ENCODE measurements at places on chromosomes 4 and X. TPM values are rescaled to one million over a fixed set of nuclear protein-coding genes. Genes with fewer than 3 reads are reported as not detected.

GRCh38 chr4:29304595-29304994, 1415.6 kb upstream of the PCDH7 start:
- no peak for DNase-seq

DNA sequence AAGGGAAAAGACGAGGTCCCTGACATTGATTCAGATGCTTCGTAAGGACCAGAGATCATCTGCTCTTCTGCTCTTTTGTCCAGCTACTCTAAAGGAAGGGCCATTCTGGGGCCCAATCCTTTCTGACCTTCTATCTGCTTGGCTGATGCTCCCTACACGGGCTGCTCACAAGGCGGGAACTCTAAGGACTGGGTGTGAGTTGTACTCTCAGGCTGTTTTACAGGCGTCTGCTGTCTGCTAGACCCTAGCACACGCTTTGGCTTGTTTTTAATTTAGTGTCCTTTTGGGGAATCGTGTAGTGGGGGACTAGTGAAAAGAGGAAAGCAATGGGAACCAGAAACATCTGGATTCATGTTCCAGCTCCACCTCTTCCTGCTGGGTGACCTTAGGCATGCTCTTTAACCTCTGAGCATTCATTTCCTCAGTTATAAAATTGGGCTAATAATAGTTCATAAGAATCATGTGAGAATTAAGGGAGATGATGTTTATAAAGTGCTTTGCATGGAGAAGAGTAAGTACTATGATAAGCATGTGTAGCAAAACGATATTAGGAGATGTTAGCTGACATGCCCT, 53.1 kb downstream of the CASP3 start:
- no peak for DNase-seq

DNA sequence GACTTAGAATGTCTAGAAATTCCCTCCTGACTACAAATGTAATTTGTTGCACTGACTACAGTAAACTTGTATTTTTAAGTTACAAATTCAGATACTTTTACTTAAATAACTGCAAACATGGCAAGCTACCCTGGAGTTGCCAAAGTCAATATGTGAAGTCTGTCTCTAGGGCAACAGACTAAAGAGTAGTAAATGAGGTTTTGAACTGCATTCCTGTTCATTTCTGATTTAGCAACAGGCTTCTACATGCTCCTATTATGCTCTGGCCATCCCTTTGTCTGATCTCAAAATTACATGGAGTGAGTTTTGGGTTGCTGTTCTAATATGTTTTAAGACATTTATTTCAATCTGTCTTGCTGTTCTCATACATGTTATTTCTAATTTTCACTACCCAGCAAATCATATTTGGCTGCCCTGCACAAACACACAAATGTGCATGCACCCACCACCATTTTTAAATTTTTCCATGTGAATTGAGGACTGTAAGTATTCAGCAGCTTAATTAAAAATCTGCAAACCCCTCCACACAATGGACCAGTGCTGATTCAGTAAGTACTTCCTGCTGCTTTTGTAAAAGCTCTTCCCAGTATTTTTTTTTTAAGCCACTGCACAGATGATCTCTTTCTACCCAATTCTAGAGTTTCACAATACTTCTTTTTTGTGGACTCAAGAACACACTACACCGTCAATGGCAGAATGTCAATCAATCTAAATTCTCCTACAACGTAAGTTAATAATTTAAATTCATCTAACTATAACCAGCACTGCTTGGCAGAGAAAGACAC, 26.7 kb downstream of the SH3RF1 start:
- DNase-seq = peak; percentile 33

DNA sequence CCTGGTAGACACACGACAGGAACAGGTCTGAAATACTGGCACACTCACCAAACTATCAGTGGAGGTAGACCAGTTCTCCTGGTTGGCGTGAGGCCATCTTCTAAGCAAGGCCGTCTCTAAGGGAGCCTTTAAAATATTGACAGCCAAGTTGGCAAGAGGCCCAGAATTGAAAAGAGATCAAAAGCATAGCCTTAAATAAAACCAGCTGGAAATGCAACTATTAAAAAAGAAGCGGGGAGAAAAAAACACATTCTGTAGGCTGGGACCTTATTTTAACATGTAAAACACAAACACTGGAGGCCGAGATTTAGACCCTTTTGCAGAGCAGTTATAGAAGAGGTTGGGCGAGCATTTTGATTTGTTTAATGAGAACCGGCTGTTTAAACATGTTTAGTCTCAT, 233.0 kb upstream of the CLNK start:
- DNase-seq = no peak

- DNase-seq = no peak
Measured at GRCh38 chr4:24594887-24595286, 10.5 kb upstream of the DHX15 start.

GRCh38 chrX:104391906-104392305, 137.2 kb upstream of the ESX1 start:
- peak; percentile 1 for DNase-seq

- DNase-seq = no peak
Measured at GRCh38 chr4:41120297-41121217, 93.8 kb downstream of the APBB2 start.

- peak; percentile 37 for DNase-seq
Measured at GRCh38 chrX:25034889-25035288, 19.1 kb upstream of the ARX start.

- DNase-seq = no peak
Measured at GRCh38 chrX:3680459-3680858, 33.0 kb downstream of the PRKX start.

- DNase-seq = peak; percentile 65
Measured at GRCh38 chrX:130280901-130281300, 12.2 kb upstream of the ZNF280C start.

GRCh38 chrX:29487714-29488113, 727.6 kb upstream of the MAGEB2 start:
- no peak for DNase-seq

GRCh38 chr4:48307528-48307927, 33.8 kb upstream of the SLAIN2 start:
- no peak for DNase-seq

DNA sequence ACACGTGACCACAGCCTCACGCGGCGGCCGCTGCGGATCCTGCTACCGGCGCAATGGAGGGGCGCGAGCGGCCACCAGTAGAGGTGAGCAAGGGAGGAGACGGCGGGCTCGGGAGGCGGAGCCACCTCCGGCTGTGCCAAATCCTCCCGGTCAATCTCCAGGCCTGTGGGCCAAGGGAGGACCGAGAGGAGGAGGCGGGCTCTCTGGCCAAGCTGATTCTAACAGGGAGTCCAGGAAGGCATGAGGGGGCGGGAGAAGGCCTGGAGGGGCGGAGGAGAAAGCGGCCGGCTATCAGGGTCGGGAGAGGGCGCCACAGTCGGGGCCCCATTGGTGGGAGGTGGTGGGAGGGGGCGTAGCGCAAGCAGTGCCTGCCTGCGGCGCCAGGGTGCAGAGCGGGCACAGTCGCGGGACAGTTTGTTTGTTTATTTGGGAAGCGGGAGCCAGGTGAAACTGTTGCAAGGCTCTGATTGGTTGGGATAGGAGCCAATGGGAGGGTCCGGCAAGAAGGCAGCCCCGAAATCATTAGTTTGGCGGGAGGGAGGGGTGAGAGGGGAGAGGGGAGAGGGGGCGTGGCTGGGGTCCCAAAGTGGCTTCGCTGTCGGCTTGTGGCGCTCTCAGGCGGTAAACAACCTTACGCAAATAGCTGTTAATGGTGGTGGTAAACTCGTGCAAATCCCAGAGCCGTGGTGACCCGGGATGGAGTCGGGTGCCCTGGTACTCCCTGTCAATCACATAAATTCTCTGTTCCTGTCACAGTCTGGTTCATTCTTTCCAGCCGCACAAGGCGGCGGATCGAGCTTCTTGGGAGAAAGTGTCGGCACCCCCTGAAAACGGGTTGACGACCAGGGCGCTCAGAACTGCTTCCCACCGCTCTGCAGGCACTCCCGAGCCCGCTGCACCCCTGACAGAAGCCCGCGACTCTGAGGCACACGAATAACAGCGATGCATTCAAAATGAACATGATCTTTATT, at the start of gene IRS4:
Gene IRS4 (minus strand): TSS at position 55 of the 971 bp plus-strand sequence.
- DNase-seq = peak; percentile 90

DNA sequence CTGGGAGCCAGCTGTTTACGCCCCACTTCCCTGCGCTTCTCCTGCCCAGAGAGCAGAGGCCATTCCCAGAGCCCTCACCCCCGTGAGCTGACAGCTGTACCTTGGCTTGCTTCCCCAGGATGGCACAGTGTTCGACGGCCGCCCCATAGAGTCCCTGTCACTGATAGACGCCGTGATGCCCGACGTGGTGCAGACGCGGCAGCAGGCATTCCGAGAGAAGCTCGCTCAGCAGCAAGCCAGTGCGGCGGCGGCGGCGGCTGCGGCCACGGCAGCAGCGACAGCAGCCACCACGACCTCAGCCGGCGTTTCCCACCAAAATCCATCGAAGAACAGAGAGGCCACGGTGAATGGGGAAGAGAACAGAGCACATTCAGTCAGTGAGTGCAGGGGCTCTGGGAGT, 77.7 kb downstream of the GPR143 start:
- DNase-seq = no peak

- DNase-seq = peak; percentile 10
Measured at GRCh38 chr4:89572224-89572858, 264.6 kb downstream of the SNCA start.

DNA sequence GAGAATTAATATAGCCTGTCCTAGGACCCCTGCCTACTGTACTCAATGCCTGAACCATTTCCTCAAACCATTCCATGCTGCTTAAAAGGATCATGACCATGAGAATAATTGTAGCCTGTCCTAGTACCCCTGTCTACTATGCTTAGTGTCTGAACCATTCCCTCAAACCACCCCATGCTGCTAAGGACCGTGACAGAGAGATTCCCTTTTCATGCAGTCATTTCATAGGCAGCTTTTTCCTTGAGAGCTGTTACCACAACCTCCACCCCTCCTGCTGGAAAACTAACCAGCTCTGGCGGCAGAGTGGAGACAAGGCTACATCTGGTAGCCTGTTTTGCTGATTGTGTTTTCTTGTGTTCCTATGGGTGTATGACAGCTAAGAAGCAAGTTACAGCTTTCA, 174.9 kb upstream of the SMARCAD1 start:
- DNase-seq = peak; percentile 55

DNA sequence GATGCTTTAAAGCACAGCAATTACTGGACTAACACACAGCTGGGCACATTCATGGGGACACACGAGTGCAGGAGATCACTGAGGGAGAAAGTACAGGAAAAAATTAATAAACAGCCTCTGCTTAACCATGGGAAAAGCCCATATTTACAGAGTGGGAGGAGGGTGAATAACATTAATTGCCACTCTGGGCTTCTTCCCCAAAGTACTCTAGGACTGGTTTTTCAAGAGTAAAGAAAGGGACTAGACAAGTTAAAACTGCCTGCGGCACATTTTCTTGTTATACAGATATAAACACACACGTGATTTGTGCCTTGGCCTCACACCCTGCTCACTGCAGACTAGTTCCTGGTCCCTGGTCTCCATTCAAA, 179.7 kb upstream of the TET2 start:
- no peak for DNase-seq

DNA sequence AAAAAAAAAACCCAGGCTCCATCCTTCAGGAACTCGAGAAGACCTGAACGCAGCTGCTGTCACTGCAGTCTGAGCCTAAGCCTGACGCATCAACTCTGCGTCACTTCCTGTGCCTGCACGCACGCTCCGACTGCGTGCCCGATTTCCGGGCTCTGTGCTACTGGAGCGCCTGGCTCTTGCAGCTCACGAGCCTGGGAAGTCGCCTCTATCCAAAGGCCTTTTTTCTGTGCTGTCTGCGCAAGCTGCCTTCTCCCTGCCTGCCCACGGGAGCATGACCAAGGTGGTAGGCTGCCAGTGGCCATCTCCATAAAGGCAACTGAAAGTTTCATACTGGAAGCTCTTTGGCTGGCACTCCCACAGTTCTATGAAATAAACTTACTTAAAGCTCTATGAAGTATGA, 9.9 kb upstream of the GASK1B start:
- DNase-seq = peak; percentile 12

DNA sequence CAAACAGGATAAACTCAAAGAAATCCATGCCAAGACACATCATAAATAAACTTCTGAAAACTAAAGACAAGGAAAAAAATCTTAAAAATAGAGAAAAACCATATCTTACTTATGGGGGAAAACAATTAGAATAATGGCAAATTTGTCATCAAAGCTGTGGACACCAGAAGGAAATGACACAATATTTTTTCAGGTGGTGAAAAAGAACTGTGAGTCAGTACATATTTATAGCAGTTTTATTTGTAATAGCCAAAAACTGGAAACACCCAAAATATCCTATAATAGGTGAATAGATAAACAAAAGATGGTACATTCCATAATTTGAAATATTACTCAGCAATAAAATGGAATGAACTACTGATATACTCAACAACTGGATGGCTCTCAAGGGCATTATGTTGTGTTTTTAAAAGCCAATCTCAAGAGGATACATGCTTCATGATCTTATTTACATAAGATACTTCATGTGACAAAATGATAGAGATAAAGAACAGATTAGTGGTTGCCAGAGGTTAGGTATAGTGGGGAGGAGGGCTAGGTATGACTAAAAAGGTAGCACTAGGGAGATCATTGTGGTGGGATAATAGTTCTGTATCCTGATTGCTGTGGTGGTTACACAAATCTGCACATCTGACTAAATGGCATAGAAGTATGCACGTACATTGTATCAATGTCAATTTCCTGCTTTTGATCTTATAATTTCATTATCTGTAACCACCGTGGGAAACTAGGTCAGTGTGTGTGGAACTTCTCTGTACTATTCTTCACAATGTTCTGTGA, 191.9 kb downstream of the PPP1R2C start:
- no peak for DNase-seq

DNA sequence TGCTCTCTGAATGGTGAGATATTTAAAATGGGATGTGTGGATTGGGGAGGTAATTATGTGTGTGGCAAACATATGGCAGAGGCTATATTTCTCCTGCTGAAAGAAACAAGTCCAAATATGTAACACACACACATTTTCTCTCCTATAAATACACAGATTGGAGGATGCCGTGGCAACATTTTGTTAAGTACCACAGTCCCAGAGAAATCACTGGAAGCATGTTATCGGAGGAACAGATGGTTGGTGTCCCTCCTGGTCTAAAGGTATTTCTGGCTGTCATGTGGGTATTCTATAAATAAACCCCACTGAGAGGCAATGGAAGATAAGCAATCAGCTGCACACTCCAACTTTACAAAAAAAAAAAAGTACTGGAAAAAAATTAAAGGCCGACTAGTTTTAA, 528.3 kb upstream of the BOD1L1 start:
- no peak for DNase-seq

The TIGD2 gene
- total RNA-seq = 8.7 TPM

The GABRG1 gene
- total RNA-seq = 1.6 TPM

The MAGEC1 gene
- not detected for total RNA-seq

The PLK4 gene
- 37.3 TPM for total RNA-seq

The CEP44 gene
- 20.4 TPM for total RNA-seq

The BMP3 gene
- total RNA-seq = 0.10 TPM

The ATP10D gene
- 4.9 TPM for total RNA-seq

The MAP7D3 gene
- 14.5 TPM for total RNA-seq

The SAP30 gene
- 18.1 TPM for total RNA-seq

The ITIH6 gene
- total RNA-seq = not detected

All from GM23338 (cell line).